ENCODE measurements at places on chromosomes 5 and 9.

GRCh38 chr9:81182431-81182830 lies 506.9 kb downstream of the TLE1 start:
- DNase-seq: peak; percentile 16

- DNase-seq: no peak
Observed at GRCh38 chr9:9412241-9412640, 1200.6 kb downstream of the PTPRD start.

DNA sequence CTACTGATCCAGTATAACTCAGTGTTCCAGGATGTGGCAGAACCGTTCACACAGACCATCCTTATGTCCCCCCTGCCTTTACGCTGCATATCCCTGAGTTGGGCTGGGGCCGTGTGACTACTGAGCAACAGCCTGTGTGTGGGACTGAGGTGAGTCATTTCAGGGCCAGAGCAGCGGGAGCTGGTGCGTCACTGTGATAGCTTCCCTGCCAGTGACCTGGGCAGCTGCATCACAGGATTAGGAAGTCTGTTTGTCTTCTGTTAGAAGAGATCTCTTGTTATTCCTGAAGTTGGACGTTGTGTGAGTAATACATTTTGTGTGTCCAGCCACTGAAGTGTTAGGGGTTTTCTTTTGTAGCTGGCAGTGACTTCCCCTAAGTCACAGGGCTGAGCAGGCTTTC lies 35.6 kb downstream of the TPPP start:
- peak; percentile 70 for DNase-seq

DNA sequence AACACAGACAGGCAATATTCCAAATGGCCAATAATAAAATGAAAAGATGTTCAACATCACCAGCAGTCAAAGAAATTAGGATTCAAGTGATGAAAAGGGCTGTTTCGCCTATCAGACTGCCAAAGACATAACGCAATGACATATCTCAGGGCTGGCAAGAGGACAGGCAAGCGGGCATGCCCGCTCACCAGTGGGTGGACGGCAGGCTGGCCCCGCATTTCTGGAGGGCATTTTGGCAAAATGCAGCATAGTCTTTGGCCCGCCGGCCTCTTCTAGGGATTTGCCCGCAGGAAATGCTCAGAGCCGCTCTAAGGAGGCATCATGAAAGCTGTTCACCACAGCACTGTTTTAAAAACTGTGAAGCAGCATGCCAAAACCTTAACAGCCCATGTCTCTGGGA lies 1.4 kb upstream of the PPP1R26 start:
- no peak for DNase-seq

DNA sequence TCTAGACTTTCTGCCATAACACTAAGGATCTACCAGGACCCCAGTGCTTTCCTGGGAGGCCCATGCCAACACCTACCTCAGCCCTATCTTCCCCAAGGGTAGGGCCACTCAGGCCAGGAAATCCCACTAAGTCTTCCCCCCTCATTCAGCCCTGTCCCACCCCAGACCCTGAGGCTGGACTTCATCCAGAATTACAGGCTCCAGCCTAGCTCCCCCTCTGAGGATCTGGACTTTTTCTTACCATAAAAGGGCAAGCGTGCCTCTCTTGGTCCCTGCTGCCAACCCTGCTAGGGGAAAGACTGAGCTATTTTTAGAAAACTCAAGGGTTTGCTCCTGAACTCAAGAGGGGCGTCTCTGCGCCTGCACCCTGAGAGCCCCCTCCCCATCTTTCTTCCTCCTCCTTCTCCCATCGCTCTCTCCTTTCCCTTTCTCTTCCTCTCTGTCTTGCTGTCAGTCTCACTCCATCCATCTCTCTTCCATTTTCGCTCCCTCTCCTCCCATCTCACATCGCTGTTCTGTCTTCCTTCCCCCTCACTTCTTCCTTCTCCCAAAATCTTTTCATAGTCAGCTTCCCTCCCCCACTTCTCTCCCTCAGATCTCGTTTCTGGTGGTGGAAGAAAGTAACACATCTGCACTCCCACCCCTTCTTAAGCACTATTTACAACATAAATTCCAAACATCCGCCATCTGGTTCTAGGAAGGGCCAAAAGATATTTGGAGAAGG lies 38.1 kb upstream of the IL17B start:
- DNase-seq: no peak

DNA sequence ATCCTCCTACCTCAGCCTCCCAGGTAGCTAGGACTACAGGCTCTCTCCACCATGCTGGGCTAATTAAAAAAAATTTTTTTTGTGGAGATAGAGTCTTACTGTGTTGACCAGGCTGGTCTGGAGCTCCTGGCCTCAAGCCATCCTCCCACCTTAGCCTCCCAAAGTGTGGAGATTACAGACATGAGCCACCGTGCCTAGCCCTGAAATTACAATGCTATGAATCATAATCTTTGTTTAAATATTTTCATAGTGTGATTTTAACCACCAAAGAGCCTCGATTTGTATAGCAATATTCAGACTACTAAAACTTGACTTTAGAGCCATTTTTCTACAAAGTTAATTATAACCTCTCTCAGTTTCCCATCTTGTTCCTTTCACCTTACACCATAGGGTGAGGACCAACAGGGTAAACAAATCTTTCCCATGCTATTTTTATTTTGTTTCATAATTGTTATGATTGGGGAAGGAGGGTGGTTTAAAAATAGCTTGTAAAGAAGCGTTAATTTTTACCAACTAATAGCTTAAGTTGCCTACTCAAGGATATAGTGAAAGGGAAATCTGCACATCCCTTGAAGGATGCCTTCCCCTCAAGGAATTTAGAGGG lies 32.7 kb downstream of the UBE2D2 start:
- DNase-seq: no peak

- DNase-seq: no peak
Observed at GRCh38 chr5:164741376-164741775, 1236.0 kb downstream of the MAT2B start.

DNA sequence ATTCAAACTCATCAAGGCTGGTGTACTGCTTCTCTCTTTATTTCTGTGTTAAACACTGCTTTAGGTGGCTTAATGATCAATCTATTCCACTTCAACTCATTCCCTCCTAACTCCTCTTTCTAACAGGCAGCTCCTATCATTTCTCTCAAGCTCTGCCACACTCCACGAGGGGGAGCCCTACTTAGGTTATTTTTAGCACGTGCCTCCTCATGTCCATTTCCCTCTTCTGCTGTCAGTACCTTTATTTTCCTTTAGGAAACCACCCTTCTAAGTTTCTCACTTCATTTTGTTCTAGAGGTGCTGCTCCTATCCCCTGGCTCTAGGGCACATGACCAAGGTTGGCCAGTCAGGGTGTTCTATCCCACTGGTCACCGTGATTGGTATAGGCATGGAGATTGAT lies 6.7 kb upstream of the BRINP1 start:
- DNase-seq: no peak

GRCh38 chr9:108569624-108570023 lies 286.2 kb downstream of the ACTL7B start:
- peak; percentile 50 for DNase-seq

DNA sequence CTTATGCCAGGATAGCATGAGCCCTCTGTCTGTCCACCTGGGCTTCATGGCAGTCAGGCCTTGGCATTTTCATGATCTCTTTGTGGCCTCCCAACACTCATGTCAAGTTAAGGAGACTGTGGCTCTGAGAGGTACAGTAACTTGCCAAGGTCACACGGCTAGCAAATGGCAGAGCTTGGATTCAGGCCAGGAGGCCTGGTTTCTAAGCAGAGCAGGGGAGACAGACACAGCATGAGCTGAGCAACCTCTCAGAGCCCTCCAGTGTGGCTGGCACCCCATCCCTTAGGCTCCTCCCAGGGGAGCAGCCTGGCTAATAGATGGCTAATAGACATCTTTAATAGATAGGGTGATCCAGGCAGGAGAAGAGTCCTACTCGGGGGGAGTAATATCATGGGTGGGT lies 4.1 kb downstream of the SYNPO start:
- no peak for DNase-seq

DNA sequence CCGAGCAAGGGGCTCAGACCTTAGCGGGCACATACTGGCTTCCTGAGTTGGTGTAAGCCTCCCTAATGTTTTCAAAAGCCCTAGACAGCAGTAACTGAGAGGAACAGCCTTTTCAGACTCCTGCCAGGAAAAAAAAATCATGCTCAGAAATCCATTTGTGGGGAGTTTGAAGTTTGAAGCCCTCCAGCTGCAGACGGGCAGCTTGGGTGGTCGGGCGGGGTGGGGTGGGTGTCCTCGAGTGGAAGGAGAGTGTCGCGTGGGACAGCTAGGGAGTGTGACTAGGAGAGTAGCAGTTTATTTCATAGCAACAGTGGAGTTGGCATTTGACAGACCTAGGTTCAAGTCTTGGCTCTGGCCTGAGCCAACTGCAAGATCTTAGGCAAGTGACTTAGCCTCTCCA lies 90.7 kb upstream of the PITX1 start:
- DNase-seq: no peak

- no peak for DNase-seq
Observed at GRCh38 chr9:76594764-76595424, 135.9 kb downstream of the GCNT1 start.

GRCh38 chr9:9881692-9882091 lies 731.1 kb downstream of the PTPRD start:
- DNase-seq: no peak

GRCh38 chr5:83900306-83900705 lies 179.7 kb upstream of the HAPLN1 start:
- DNase-seq: no peak

GRCh38 chr9:32294106-32294505 lies 90.3 kb upstream of the ACO1 start:
- DNase-seq: no peak

- DNase-seq: no peak
Observed at GRCh38 chr5:138528744-138529469, 14.1 kb downstream of the ETF1 start.
